Glomerular endothelial cell (primary cell): ENCODE measurements at places on chromosomes 2 and 18.

GRCh38 chr18:47582093-47582492 lies 330.6 kb upstream of the SKOR2 start:
- no peak for DNase-seq

- DNase-seq, result no peak
Measured at GRCh38 chr2:45821558-45822271, 170.2 kb downstream of the PRKCE start.

DNA sequence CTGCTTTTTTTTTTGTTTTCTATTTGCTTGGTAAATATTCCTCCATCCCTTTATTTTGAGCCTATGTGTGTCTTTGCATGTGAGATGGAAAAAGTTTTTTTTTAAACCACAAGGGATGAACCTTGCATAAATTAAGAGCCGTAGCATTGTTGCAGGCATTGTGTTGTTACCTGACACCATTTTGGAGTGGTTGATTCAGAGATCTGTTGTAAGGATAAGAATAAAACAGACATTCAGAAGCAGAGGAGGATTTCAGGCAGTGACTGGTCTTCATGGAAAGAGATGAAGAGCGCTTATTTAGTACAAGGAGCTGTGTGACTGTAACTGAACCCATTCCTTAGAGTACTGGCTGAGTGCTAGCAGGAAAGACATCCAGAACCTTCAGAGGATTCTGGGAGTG lies 101.2 kb downstream of the LTBP1 start:
- DNase-seq, result no peak

- no peak for DNase-seq
Measured at GRCh38 chr2:167752734-167753133, 494.7 kb downstream of the STK39 start.

DNA sequence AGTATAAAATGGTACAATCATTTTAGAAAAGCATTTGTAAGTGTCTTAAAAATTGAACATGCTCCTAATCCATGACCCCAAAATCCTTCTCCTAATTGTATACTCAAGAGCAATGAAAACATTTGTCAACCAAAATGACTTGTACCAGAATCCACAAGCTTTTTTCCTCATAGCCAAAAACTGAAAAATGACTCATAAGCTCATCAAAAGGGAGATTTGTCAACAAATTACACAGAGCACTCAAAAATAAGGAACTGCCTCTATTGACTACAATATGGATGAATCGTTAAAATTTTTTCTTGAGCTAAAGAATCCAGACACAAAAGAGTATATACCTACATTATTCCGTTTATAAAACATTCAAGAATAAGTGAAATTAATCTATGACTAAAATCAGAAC lies 544.8 kb downstream of the ARHGAP15 start:
- DNase-seq, result no peak

DNA sequence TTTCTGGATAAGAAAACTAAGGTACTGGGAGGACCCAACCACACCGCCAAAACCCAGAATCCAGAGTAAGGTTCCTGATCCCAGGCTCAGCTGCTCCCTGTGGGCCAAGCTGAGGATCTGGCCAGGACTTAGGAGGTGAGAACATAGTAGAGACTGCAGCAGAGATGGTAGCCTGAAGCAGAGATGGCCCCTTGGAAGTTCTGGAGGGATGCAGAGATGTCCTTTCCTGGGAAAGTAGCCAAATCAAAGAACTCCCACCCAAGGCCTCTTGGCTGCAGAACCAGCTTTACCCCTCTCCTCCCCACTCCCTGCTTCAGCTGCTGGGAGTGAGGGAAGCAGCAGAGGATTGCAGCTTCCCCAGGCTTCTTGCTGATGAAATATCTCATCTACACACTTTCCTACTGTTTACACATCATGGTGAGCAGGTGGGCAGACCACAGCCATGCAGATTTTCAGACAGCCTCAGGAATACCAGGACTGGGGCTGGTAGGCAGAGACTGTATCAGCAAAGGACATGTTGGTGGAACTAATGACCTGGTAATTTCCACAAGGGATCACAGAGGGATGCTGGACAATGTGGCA lies 32.7 kb downstream of the TMEM17 start:
- DNase-seq, result no peak

DNA sequence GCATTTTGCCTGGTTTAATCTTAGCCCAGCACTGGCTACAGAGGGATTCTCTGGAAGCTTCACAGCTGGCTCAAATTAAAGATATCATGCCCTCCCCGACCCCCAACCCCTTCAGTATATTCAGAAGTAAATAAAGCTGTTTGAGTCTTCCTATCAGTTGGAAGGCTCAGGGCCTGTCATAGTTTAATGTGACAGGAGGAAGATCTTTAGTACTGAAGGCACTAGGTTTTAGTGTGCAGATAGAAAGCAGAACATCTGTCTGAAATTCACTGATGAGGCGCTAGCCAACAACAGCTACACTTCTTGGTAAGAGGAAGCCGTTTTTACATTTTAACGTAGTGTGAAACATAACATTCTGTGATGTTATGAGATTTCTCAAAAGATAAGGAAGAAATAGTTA lies 969.1 kb upstream of the CDH2 start:
- no peak for DNase-seq
